ENCODE measurements at places on chromosomes 1 and 21. TPM values are rescaled to one million over a fixed set of nuclear protein-coding genes. Genes with fewer than 3 reads are reported as not detected.

Gene RAP1GAP
- 26.4 TPM for polyA plus RNA-seq

Gene CFHR2
- polyA plus RNA-seq: not detected

Gene KIRREL1
- 189 TPM for polyA plus RNA-seq

Gene B3GALT5
- 1.5 TPM for polyA plus RNA-seq

Gene AMY1A
- 0.26 TPM for polyA plus RNA-seq

- DNase-seq: no peak
These were observed 4.6 kb upstream of the SMG7 start for GRCh38 chr1:183467687-183468086.

- DNase-seq: no peak
These were observed 70.0 kb downstream of the LMO4 start for GRCh38 chr1:87398641-87399040.

DNA sequence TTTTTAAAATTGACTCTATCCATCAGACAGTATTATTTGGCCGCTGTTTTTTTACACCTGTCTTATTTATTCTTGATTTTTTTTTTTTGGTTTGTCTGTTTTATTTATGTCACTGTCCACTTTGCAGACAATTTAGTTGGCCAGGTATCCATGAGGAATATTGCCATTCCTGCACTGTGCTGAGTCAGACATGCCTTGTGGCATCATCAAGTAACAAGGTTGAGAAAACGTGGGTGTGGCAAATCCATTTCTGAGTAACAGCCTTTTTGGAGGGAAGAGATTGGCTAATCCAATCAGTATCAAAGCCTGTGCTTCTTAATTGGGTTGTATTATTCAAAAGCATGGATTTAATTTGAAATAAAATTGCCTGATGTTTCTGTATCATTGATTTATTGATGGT is 463.1 kb downstream of the USP25 start:
- no peak for DNase-seq

DNA sequence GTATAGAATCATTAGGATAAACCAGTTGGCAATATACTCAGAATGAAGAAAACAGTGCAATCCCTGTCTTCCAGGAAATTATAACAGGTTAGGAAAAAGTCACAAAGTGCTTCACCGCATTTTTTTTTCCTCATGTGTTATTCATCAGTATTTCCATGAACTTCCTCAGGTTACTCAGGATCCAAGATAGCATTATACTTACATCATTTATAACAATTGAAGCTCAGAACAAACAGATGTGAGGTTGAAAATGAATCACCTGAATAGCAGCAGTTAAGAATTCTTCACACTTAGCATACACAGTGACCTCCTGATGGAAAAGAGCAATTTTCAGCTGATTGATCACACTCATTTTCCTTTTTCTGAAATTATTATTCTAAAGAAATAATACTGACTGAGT is 1040.7 kb upstream of the B3GALT2 start:
- DNase-seq: no peak

GRCh38 chr1:166086113-166086883 is 80.5 kb downstream of the FAM78B start:
- no peak for DNase-seq

- no peak for DNase-seq
These were observed 12.1 kb upstream of the LRP8 start for GRCh38 chr1:53339736-53340635.

DNA sequence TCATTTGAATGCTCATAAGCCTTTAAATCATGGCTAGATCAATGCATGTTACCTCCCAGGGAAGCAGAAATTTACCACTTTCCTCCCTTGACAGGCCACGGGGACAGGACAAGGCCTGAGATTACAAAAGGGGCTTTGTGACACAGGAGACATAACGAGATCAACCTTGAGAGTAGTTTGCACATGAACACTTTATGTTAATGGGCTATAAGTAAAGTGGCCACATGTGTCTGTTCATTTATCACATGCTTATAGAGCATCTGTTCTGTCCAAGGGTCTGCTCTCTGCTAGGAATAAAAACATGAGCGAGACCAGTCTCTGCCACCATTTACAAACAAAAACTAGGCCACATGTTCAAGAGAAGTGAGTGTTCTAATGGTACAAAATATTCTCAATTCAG is 144.1 kb upstream of the C8B start:
- DNase-seq: no peak

DNA sequence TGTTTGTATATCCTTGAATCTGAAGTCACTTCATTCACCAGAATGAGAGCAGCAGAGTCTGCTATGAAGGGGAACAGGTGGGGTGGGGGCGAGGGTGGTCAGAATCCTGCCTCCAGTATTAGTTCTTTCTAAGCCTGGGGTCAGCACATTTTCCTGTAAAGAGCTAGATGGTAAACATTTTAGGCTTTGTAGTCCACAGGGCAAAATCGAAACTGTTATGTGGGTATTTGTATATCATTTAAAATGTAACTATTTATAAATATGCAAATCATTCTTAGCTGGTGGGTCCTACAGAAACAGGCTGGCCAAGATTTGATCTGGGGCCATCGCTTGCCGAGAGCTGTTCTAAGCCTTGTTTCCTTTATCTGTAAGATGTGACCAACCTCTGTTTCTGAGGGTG is 96.0 kb downstream of the IGSF21 start:
- DNase-seq: no peak

DNA sequence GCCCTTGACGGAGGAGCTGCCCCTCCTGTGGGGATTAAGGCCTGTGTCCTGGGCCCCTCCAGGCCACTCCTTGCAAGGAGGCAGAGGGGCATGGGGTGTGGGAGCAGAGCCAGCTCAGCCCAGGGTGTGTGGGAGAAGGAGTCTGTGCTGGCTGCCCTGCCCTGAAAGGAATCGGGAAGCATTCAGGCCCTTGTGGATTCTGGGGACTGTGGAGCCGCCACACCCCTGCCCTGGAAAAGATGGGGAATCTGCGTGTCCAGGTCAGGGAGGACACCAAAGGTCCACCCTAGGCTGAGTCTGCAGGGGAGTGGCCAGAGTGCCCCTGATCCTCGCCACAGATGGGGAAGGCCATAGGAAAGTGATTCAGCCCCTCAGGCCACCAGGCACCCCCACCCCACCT is 16.5 kb upstream of the PRDM16 start:
- no peak for DNase-seq

DNA sequence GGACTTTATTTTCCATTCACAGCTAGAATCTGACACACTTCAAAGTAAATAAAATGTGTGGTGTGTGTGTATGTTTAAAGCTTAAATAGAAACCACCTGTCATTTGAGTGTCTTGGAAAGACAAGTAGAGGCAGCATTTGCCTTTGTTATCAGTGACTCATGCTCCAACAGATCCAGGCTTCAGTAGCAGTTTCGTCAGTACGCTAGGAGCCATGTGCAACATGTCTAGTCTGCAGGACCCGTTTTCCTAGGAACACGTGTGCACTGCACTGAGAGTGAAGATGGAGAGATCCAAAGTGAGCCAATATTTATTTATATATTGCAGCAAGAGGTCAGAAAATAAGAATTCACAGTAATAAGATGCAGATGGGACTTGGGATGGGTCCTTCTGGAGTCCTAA is 41.8 kb downstream of the SGIP1 start:
- no peak for DNase-seq

GRCh38 chr1:221138516-221138915 is 259.3 kb downstream of the HLX start:
- no peak for DNase-seq

DNA sequence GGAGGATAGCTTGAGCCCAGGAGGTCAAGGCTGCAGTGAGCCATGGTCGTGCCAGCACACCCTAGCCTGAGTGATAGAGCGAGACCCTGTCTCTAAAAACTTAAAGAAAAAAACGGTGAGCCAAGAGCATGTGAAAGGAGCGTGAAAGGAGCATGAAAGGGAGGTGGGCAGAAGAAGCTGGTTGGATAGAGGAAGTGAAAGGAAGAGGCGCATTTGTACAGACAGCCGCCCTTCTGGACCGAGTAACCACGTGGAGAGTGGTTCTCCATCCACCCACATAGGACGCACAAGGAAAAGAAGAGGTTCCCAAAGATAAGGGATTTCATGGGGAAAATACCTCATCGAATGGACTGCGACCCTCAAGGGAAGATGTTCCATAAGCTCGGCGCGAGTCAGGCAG is 60.4 kb upstream of the IFNAR2 start:
- no peak for DNase-seq

- no peak for DNase-seq
These were observed 30.5 kb downstream of the LHX4 start for GRCh38 chr1:180260541-180260940.

- no peak for DNase-seq
These were observed 12.4 kb downstream of the ADORA3 start for GRCh38 chr1:111491070-111491469.

DNA sequence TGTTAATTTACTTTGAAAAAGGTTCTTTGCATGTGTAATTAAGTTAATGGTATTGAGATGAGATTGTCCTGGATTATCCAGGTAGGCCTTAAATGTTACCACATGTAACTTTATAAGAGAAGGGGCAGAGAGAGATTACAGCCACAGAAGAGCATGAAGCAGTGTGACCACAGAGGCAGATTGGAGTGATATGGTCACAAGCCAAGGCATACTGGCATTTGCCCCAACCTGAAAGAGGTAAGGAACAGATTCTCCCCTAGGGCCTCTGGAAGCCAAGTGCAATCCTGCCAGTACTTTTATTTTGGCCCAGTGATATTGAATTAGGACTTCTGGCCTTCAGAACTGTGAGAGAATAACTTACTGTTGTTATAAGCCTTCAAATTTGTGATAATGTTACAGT is 23.0 kb downstream of the RNF2 start:
- DNase-seq: no peak

GRCh38 chr1:232891656-232892317 is 58.6 kb upstream of the NTPCR start:
- DNase-seq: no peak

DNA sequence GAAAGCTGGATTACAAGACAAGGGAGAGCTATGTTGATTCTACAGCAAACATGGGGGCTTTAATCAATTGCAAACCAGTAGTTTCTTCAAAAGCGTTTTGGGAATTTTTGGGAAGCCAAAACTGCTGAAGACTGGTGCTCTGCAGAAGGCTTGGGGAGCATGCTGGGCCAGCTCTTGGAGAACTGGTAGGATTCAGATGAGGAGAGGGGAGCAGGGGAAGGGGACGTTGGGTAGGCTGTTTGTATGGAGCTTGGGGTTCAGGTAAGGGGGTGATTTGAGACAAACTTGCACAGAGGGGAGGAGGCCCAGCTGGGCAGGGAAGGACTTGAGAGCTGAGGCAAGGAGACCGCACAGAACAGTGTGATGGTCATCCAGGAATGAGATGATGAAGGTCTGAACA is 2.6 kb upstream of the MYOG start:
- DNase-seq: no peak

DNA sequence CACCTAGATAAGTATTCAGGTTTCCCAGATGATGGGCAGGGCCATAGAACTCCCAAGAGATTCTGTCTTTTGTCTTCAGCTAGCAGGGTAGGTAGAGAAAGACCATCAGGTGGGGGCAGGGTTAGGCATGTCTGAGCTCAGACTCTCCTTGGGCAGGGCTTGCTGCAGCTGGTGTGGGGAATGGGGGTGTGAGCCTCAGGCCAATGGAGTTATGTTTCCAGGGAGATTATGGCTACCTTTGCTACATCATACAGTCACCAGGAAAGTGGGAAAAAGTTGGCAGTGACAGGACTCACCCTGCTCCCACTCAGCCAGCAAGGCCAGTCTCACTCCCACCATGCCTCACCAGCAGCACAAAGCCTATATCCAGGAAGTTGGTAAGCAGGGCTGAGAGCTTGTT is 77.8 kb downstream of the DRAM2 start:
- DNase-seq: no peak

All from right renal pelvis (tissue), 4 donors.